HuH-7.5 (cell line): ENCODE measurements at places on chromosomes 16 and 17.

GRCh38 chr17:5662409-5663085 lies 78.2 kb upstream of the NLRP1 start:
- no peak for DNase-seq

GRCh38 chr16:12992066-12992465 lies 90.7 kb downstream of the SHISA9 start:
- DNase-seq = no peak

DNA sequence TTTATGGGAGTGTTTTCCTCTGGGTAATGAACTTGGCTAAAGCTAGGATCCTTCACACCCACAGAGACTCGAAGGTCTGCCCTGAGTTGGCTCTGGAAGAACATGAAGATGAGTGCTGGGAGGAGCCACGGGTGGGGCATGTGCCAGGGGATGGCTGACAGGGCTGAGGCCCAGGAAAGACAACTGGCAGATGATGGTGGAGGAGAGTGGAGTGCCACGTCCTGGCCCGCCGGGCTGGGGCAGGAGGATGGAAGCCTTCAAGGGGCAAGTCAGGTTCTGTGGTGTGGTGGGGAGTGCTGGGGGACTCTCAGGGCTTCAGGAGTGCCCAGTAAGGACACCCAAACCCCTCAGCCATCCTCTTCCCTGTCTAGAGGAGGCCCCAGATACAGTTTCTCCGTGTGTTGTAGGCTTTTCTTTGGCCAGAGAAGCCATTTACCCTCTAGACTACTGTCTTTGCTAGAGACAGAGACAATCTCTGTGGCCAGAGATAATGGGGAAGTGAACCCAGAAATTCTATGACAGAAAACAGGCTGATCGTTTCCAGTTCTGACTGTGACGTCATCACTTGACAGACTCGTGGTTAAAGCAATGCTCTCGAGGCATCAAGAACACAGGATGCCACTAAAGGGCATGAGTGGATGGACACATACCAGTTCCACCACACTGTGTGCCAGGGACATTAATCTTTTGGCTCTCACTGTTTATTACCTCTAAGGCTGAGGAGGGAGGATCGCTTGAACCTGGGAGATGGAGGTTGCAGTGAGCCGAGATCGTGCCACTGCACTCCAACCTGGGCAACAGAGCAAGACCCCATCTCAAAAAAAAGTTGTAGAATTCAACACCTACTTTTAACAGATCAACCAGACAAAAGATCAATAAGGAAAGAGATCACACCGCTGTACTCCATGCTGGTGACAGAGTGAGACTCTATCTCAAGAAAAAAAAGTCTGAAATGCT lies 18.6 kb upstream of the SLC5A10 start:
- DNase-seq = no peak

DNA sequence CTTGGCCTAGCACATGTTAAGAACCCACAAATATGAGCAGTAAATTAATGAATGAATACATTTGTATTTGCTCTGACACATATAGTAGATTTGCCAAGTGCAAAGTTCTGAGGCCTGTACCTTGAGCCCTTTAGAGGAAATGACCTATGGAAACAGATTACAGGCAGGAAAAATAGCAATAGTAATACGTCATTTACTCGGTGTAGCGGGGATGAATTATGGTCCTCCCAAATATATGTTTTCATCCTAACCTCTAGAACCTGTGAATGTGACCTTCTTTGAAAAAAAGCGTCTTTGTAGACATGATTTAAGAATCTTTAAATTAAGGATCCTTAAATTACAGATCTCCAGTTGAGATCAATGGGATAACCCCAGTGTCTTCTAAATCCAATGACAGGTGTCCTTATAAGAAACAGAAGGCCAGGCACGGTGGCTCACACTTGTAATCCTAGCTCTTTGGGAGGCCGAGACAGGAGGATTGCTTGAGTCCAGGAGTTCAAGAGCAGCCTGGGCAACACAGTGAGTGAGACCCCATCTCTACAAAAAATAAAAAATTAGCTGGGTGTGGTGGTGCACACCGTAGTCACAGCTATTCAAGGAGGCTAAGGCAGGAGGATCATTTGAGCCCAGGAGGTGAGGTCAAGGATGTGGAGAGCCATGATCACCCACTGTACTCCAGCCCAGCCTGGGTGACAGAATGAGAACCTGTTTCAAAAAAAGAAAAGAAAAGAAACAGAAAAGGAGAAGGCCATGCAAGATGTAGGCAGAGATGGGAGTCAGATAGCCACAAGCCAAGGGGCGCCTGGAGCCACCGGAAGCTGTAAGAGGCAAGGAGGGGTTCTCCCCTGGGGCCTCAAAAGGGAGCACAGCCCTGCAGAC lies 5.1 kb upstream of the ITPRIPL2 start:
- DNase-seq = no peak

DNA sequence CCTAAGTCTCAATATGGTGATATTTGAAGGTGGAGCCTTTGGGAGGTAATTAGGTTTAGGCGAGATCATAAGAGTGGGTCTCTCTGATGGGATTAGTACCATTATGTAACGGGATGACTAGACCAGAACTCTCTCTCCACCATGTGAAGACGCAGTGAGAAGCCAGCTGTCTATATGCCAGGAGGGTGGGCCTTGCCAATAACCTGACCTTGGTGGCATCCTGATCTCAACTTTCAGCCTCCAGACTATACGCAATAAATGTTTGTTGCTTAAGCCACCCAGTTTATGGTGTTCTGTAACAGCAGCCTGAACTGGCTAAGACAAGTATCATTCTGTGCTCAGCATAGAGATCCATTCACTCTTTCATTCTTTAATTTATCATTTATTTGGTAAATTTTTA lies 167.2 kb upstream of the CDH11 start:
- DNase-seq = no peak
